ENCODE measurements at places on chromosomes 13 and 19. TPM values are rescaled to one million over a fixed set of nuclear protein-coding genes. Genes with fewer than 3 reads are reported as not detected.
A peak's percentile ranks its signal among the peaks of the same experiment; 100 is the strongest.

The CLDND2 gene
- not detected for total RNA-seq

DNA sequence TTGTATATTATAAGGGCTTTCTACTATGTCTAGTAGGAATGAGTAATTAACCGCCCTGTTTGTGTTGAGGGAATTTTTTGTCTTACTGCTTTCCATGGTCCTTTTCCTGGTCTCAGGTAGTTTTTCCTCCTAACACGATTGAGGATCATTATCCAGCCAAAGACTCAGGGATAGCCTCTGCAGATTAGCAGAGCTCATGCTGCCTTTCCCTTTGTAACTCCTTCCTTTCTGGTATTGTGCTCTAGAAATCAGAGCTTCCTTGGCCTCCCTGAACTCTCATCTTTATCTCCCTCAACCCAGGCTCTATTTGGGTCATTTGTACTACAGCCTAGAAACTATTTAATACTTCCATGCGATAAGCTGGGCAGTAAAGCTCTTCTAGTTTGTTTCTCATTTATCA lies 142.1 kb downstream of the PDS5B start:
- no peaks in the 10 kb centered on the region for H3K27me3 ChIP-seq
- DNase-seq, result no peak
- no peak overlapping the region for H3K27ac ChIP-seq
- H3K36me3 ChIP-seq, result peaks cover 44% of the 10 kb centered on the region
- no peaks in the 10 kb centered on the region for H3K4me1 ChIP-seq

GRCh38 chr19:38617283-38617763 lies 430 bp downstream of the MAP4K1 start:
- H3K27me3 ChIP-seq, result no peaks in the 10 kb centered on the region
- peak overlapping the region; percentile 68 for H3K4me3 ChIP-seq
- peaks cover 17% of the 10 kb centered on the region for H3K36me3 ChIP-seq
- no peak for DNase-seq
- H3K4me1 ChIP-seq, result peaks cover 5% of the 10 kb centered on the region
- no peak overlapping the region for H3K27ac ChIP-seq

The GADD45B gene
- 2.8 TPM for total RNA-seq

The HSPB6 gene
- total RNA-seq, result not detected

DNA sequence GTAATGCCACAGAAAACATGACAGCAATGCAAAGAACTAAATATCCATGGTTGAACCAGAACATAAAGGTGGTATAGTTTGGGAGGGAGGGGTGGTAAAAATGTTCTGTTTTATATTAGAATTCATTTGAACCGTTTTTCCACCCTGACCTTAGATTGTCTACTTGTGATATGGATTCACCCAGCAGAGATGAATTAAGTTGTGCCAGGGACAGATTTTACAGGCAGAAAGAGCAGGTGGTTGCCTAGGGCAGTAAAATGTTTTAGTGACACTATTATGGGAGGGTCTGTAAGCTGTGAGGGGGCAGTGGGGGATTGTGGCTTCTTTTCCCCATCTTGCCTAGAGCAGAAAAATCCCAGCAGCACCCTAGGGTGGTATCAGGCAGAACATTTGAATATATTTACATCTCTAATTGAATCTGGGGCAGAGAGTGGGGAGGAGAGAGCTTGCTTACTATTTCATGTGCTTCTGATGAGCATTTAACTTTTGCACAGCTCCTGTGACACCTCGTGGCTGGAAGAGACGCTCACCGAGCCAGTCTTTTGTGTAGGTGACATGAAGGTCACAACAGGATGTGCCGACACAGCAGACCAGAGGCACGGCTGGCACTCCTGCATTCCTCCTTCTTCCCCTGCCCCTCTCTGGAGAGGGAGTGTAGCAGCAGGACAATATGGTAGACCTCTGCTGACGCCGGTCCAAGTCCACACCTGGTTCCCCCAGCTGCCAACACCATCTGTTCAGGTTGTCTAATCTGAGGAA lies 452.3 kb downstream of the IRS2 start:
- no peaks in the 10 kb centered on the region for H3K36me3 ChIP-seq
- H3K27ac ChIP-seq, result no peak overlapping the region
- no peaks in the 10 kb centered on the region for H3K27me3 ChIP-seq
- no peaks in the 10 kb centered on the region for H3K4me1 ChIP-seq
- no peak overlapping the region for H3K4me3 ChIP-seq
- DNase-seq, result no peak

GRCh38 chr19:16582486-16583261 lies 10.5 kb upstream of the SLC35E1 start:
- no peak overlapping the region for H3K4me3 ChIP-seq
- no peaks in the 10 kb centered on the region for H3K27me3 ChIP-seq
- H3K36me3 ChIP-seq, result peaks cover 1% of the 10 kb centered on the region
- no peak for DNase-seq
